Skin of body (tissue), 3 donors: ENCODE measurements at places on chromosomes 4 and X.

DNA sequence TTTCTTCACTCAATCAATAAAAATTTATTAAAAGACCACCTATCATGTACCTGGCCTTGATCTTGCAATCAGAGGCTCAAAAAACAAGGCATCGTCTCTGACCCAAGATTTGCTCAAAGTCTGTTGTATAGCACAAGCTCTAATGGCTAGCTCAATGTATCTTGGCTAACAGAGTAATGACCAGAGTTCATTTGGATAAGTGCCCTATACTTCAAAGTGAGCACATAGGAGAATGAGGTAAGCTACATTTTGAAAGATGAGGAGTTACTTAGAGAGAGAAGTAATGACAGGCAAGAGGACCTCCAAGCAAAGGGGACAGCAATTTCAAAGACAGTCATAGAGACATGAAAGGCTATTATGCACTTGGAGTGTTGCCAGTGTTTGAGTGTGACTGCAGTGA is 22.9 kb upstream of the GABRQ start:
- no peak for DNase-seq

DNA sequence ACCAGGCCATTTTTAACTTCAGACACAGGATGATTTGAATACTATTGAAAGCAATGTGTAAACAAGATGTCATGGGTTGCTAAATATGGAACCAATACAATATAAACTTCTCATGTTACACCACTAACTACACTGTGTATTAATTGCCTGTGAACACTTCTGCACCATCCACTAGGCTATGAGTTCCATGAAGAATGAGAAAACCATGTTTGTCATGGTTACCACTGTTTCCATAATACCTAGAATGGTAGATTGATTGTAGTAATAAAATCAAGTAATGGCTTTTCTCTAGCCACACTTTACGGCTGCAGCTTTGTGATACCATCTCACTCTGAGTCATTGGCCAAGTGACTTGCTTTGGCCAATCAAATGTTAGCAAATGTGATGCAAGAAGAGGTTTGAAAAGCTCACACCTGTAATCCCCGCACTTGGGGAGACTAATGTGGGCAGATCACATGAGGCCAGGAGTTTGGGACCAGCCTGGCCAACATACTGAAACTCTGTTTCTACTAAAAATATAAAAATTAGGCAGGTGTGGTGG is 19.9 kb upstream of the CYBB start:
- no peak for DNase-seq

GRCh38 chr4:147913137-147913536 is 181.2 kb downstream of the ARHGAP10 start:
- DNase-seq = no peak

GRCh38 chr4:147879676-147880075 is 147.8 kb downstream of the ARHGAP10 start:
- DNase-seq = no peak

- no peak for DNase-seq
These were observed 56.7 kb downstream of the CLDN34 start for GRCh38 chrX:10023821-10024220.

DNA sequence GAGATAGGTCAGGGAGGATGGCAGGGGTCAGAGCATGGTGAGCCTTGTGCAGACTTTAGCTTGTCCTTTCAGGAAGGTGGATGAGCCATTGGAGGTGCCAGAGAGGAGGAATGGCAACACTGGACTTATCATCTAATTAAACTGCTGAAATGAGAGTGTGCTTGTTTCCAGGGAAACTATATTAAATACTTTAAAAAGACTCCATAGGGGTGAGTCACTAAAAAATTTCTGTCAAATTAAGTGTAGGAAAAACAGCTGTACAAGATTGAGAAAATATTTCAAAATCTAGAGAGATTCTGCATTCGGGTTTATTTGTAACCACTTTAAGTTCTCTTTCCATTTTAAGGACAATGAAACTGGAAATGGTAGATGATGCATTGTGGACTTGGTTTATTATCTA is 11.4 kb downstream of the FRAS1 start:
- DNase-seq = no peak
